ENCODE measurements at places on chromosomes 6 and 20. TPM values are rescaled to one million over a fixed set of nuclear protein-coding genes. Genes with fewer than 3 reads are reported as not detected.

The LY6G5B gene
- 21.3 TPM for total RNA-seq

The GJA10 gene
- total RNA-seq = not detected

The F13A1 gene
- not detected for total RNA-seq

The TCP11 gene
- not detected for total RNA-seq

The COL9A1 gene
- total RNA-seq = not detected

The SLC17A1 gene
- total RNA-seq = not detected

The SPATS1 gene
- not detected for total RNA-seq

The COL12A1 gene
- total RNA-seq = not detected

The PTCHD4 gene
- total RNA-seq = not detected

The HCRTR2 gene
- total RNA-seq = not detected

The TPD52L1 gene
- total RNA-seq = 0.50 TPM

The BNIP5 gene
- not detected for total RNA-seq

The GGT7 gene
- total RNA-seq = 20.8 TPM

The ARHGAP40 gene
- not detected for total RNA-seq

The CYP39A1 gene
- not detected for total RNA-seq

The VGLL2 gene
- not detected for total RNA-seq

The THBD gene
- total RNA-seq = not detected

The NKX2-4 gene
- not detected for total RNA-seq

The LHFPL5 gene
- total RNA-seq = not detected

The PKIB gene
- 2.0 TPM for total RNA-seq

The KIF6 gene
- total RNA-seq = not detected

The WASF1 gene
- total RNA-seq = 3.3 TPM

The GRM1 gene
- total RNA-seq = not detected

The SLC12A5 gene
- 1.2 TPM for total RNA-seq

The NOX3 gene
- total RNA-seq = not detected

All from activated T-cell treated with anti-CD3 and anti-CD28 coated beads, Interleukin-2, amount 50 U/mL, for 72 hours (primary cell).